Smooth muscle cell of trachea (primary cell): ENCODE measurements at places on chromosomes 1 and 21. TPM values are rescaled to one million over a fixed set of nuclear protein-coding genes. Genes with fewer than 3 reads are reported as not detected.

The DRAXIN gene
- under 0.01 and 0.17 TPM in 2 replicates for total RNA-seq

The MGST3 gene
- 230 and 254 TPM in 2 replicates for total RNA-seq

The EPHA10 gene
- total RNA-seq: 0.15 TPM in 1 of 2 replicates, not detected in the other

The ASCL5 gene
- total RNA-seq: not detected in 2 replicates

The LCE1D gene
- total RNA-seq: not detected in 2 replicates

The SPTA1 gene
- under 0.01 TPM in 2 replicates for total RNA-seq

The AGBL4 gene
- total RNA-seq: not detected in 2 replicates

The CCDC181 gene
- total RNA-seq: 0.50 and 1.0 TPM in 2 replicates

The FOXJ3 gene
- total RNA-seq: 15.9 and 20.8 TPM in 2 replicates

The ADAM30 gene
- not detected in 2 replicates for total RNA-seq

The KRTAP19-8 gene
- total RNA-seq: not detected in 2 replicates

The ACKR1 gene
- total RNA-seq: not detected in 2 replicates

The DNASE2B gene
- not detected in 2 replicates for total RNA-seq

The KLHL12 gene
- 45.1 and 47.0 TPM in 2 replicates for total RNA-seq

The TNNI3K gene
- total RNA-seq: 1.7 and 1.8 TPM in 2 replicates

The CLDN17 gene
- total RNA-seq: not detected in 2 replicates

The ALPL gene
- 0.87 and 13.9 TPM in 2 replicates for total RNA-seq

The MRPS14 gene
- 21.5 and 33.3 TPM in 2 replicates for total RNA-seq

The SLAMF9 gene
- 0.33 TPM in 1 of 2 replicates, not detected in the other for total RNA-seq

The SPRR3 gene
- total RNA-seq: not detected in 2 replicates

The MCM3AP gene
- total RNA-seq: 91.8 and 100 TPM in 2 replicates

The KLHDC8A gene
- not detected in 2 replicates for total RNA-seq

The HP1BP3 gene
- total RNA-seq: 257 and 336 TPM in 2 replicates

The LCE2A gene
- total RNA-seq: not detected in 2 replicates

The DDX59 gene
- 12.9 and 17.2 TPM in 2 replicates for total RNA-seq

The GBP2 gene
- total RNA-seq: 47.7 and 60.5 TPM in 2 replicates
